ENCODE measurements at places on chromosomes 2 and 18.
A peak's percentile ranks its signal among the peaks of the same experiment; 100 is the strongest.

DNA sequence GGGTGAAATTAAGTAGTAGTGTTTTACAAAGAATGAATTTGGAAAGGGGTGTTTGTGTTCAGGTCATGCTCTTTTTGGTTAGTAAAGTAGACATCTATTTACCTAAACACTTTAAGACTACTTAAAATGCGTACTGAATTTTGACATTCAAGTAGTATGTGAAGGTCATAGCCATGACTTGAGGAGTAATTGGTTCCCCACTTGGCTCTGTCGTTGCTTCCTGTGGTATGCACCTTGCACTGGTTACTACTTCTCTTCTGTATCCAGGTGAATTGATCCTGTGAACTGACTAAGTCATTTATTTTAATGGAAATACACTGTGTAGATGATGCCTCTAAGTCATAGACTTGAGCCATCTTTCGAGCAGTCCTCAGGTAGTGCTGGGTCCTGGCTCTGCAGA lies 97.9 kb downstream of the ITGB1BP1 start:
- no peak for DNase-seq

GRCh38 chr2:115400940-115401339 lies 958.5 kb downstream of the DPP10 start:
- DNase-seq, result no peak

GRCh38 chr2:53632714-53633113 lies 134.9 kb upstream of the CHAC2 start:
- no peak for DNase-seq

GRCh38 chr2:160042054-160042453 lies 20.4 kb downstream of the PLA2R1 start:
- no peak for DNase-seq

DNA sequence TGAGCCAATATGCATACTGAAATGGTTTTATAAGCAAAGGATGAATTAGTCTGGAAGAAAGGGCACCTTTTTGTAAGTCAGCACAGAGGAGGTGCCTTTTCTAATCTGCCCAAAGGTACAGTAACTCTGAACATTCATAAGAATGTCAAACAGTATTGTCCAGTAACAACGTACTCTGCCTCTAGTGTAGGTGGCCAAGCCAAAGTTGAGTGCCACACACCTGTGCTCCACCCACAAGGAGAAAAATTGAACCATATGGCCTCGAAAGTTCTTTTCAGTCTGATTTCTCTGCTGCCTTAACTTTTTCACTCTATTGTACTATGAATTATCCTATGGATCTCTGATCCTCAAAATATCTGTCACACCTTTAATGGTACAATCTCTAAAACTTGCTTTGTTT lies 86.8 kb downstream of the CERKL start:
- DNase-seq, result no peak

GRCh38 chr18:12422936-12423335 lies 15.2 kb downstream of the PRELID3A start:
- no peak for DNase-seq

DNA sequence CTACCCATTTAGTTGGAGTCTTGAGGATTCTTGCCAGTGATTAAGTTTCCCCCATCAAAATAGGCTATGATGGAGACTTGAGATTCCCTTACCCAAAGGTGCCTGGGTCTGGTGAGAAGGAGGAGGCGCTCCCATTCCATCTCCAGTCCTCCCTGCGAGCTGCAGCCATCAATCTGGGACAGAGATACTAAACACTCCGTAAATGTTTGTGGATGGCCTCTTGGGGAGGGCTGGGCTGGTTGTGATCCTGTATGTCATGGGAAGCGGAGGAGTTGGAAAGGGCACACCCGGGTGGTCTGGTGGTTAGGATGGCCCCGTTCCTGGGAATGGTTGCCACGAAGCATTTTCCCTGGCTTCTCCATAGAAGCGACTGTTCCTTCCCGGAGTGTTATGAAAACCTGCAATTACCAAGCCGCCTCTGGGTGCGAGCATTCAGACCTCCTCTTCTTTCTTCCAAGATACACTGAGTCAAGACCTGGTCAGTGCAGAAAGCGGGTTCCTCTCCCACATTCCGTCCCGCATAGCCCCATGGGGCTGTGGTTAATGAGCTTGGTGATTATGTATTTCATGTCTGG lies 196.9 kb downstream of the CTIF start:
- no peak for DNase-seq

DNA sequence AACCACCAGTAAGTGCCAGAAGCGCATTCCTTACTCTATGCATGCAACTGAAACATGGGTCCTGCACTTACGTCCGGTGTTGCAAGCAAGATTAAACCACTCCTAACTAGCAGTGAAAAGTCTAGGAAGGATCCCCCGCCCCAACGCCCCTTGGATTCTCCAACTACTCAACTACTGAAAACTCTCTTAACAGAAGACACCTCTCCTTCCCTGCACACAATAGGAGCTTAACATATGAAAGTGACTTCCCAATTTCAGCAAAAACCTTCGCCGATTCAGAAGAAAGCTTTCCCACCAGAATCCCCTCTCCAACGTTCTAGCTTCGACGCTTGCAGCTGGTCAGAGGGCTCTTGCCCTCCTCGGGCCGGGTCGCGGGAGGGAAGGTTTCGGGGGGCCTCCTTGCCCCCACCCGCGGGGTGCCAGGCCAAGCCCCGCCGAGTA lies 578 bp downstream of the IWS1 start:
- peak; percentile 51 for DNase-seq

GRCh38 chr2:1170241-1170640 lies 219.6 kb downstream of the SNTG2 start:
- no peak for DNase-seq

DNA sequence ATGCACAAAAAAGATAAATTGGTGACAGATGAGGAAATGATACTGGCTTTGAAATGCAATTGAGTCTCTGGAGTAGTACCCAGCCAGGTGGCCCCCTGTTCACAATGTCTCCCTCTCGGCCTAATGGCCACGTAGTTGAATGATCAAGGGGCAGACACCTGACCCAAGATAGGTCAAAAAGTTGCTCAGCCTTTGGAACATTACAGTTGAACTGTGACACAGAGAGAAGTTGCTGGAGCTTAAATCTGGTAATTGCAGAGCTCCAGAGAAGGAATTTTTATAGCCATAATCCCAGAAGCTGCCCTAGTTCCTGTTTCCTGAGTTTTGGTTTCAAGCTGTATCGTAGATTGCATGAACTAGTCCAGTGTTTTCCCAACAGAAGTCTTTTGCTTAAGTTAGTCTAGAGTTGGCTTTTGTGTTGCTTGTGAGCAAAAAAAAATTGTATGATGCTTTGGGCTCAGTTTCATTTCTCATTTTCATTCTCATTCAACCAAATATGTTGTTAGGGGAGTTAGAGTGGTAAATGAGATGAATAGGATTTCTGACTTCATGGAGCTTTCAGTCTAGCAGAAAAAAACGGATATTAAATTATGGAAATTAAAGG lies 117.9 kb downstream of the CSRNP3 start:
- no peak for DNase-seq

DNA sequence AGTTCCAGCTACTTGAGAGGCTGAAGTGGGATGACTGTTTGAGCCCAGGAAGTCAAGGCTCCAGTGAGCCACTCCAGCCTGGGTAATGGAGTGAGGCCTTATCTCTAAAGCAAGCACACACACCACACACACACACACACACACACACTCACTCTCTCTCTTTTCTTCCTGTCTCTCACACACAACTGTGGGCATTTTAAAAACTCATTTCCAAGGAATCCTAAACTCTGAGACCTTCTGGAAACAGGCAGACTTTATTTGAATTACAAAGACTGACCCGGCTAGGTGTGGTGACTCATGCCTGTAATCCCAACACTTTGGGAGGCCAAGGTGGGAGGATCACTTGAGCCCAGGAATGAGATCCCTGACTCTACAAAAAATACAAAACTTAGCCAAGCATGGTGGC lies 21.3 kb downstream of the WDSUB1 start:
- no peak for DNase-seq

DNA sequence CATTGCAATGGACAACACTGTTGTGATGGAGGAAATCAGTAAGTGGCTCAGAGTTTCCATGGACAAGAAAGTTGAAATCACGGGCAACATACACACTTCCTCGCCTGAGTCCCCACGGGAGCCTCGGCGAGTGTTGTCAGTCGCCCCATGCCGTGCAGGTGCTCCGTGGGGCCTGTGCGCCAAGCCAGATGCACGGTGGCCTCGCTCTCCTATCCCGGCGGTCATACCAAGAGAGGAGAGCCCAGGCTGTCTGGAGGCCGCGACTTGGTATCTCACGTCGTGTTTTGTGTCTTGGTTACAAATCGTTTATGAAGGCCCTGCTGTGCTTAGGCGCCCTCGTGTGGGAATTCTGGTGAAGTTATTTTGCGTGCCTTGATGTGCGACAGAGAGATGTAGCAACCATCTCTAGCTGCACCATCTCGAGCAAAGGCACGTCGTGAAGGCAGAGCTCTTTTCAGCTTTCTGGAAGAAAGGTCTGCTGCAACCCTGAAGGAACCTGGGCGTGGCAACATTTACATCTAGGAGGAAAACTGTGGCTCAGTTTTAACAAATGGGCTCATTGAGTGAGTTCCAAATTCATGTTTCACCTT lies 21.8 kb downstream of the ATG4B start:
- peak; percentile 80 for DNase-seq

DNA sequence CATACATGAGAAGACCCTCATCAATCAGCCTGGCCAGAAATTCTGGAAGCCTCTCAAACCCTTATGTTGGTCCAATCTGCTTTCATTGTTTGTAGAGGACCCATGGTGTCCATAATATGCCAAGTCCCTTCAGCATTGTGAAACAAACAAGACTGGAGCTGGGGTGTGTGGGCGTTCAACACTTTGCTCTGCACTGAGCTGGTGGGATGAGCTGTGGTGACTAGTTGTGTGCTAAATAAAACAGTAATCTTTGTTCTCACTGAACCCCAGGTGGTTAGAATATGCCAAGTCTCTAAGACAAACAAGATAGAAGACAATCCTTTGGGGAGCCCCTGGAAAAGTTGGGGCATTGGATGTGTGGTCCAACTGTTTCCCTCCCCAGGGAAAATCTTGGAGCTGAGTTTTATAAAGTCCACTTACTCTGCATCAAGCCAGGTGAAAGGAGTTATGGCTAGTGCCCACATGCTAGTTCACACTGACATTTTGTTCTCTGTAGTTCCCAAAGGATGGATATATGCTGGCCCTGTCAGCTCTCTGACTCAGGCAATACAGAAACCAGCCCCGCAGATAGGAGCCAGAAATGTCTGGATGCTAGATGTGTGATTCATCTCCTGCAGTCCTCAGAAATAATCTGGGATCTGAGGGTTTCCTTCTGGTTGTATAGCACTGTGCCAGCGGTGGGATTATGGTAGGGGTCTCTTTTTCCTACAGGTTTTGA lies 260.2 kb downstream of the TMX3 start:
- DNase-seq, result no peak

GRCh38 chr2:80293039-80293438 lies 11.5 kb downstream of the LRRTM1 start:
- no peak for DNase-seq

DNA sequence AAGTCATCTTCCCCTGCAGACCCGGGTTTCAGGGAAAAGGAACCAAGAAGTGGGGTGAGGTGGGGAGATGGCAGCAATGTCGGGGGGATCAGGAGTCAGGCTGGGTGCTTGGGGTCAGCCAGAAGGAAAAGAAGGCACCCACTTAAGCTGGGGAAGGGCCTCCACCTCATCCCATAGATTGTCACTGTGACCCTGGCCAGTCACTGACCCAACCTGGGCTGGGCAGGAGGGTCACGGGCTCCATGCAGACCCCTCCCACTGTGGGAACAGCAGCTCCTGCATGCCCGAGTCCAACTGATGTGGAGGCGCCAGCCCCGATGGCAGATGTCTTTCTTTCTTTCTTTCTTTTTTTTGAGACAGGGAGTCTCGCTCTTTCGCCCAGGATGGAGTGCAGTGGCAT lies 53.6 kb upstream of the HAAO start:
- DNase-seq, result no peak
